ENCODE measurements at places on chromosomes 16 and 17. TPM values are rescaled to one million over a fixed set of nuclear protein-coding genes. Genes with fewer than 3 reads are reported as not detected.

ALDH3A1 gene
- 1.6 TPM for total RNA-seq

CRAMP1 gene
- total RNA-seq = 9.0 TPM

DNA sequence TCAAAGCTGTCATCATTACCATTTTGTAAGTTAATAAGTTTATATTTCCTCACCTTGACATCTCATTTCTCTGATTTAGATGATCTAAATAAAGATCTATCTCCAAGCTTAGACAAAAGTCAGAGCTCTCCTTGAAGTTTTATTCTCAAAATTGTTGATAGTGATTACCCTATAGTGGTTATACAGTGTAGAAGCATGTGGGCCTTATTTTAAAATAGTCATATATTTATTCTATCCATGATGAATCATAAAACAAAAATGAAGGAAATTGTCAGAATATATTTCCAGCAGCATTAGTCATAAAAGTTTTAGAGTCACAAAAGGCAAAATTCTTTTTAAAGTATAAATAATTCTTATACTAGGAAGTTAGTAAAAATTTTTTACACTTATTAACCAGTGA lies 49.0 kb downstream of the RHOT1 start:
- no peak overlapping the region for H3K4me3 ChIP-seq
- no peaks in the 10 kb centered on the region for H3K27me3 ChIP-seq
- H3K27ac ChIP-seq = no peak overlapping the region

DNA sequence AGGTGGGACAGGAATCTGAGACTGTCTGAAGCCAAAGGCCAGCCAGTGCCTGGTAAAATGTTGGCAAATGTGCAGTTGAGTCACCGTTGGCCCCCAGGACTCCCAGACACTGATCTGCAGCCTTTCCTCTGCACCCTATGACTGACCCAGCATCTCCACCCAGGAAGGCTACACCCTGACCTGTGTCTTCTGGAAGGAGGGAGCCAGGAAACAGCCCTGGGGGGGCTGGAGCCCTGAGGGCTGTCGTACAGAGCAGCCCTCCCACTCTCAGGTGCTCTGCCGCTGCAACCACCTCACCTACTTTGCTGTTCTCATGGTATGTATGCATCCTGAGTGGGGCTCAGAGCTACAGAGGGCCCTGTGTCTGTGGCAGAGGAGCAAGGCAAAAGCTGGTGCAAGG lies 24.0 kb downstream of the ADGRG5 start:
- H3K36me3 ChIP-seq = no peaks in the 10 kb centered on the region
- H3K4me3 ChIP-seq = no peak overlapping the region
- no peak for ATAC-seq
- H3K4me1 ChIP-seq = no peaks in the 10 kb centered on the region
- H3K27me3 ChIP-seq = peaks cover 38% of the 10 kb centered on the region

GRCh38 chr17:28573040-28573380 lies 1.7 kb upstream of the PIGS start:
- no peak overlapping the region for H3K27ac ChIP-seq
- H3K27me3 ChIP-seq = no peaks in the 10 kb centered on the region
- no peak overlapping the region for H3K4me3 ChIP-seq
- no peak for ATAC-seq
- H3K4me1 ChIP-seq = peaks cover 56% of the 10 kb centered on the region

- no peaks in the 10 kb centered on the region for H3K36me3 ChIP-seq
- ATAC-seq = peak; percentile 79
- H3K27ac ChIP-seq = peak overlapping the region; percentile 73
- no peaks in the 10 kb centered on the region for H3K27me3 ChIP-seq
- peaks cover 2% of the 10 kb centered on the region for H3K4me1 ChIP-seq
- H3K4me3 ChIP-seq = no peak overlapping the region
These were observed 206.7 kb downstream of the RPTOR start for GRCh38 chr17:80751070-80751945.

OTOP2 gene
- total RNA-seq = not detected

DNA sequence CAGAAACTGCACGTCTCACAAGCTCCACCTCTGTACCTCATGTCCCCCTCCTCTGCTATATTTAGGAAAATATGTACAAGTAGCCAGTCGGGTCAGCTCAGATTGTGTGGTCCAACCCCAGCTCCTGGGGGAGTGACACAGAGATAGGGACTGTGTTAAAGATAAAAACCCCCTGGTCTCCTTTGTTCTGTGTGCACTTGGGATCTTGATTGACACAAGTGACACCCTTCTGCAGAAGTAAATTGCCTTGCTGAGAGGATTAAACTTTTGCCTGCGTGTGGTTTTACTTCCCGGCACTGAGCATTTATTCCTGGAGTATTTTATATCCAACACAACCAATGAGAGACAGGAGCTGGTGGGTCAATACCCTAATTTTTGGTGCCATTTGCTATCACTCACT lies 37.5 kb downstream of the TLE7 start:
- ATAC-seq = no peak
- no peaks in the 10 kb centered on the region for H3K4me1 ChIP-seq
- no peak overlapping the region for H3K27ac ChIP-seq
- no peaks in the 10 kb centered on the region for H3K36me3 ChIP-seq
- H3K27me3 ChIP-seq = peaks cover 49% of the 10 kb centered on the region

CDYL2 gene
- 3.8 TPM for total RNA-seq

DNA sequence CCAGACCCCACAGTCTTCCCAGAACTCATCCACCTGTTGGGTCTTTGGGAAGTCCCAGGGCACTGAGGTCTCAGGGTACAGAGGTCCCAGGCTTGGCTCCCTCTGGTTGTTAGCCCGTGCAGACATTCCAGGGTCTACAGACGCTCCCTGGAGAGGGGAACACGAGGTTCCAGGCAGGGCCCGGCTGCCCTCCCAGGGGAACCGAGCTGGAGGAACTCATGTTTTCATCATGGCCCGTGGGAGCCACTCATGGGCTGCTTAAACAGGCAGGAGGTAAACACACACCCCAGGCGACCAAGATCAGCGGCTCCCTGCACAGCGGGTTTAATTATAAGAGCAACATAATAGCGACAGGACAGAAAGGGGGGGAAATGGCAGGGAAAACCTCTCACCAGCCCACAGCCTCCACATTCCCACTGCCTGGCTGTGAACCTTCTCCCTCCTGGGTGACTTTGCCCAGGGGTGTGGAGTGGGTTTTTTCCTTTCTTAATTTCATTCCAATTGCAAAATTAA lies 36.5 kb downstream of the TRARG1 start:
- peaks cover 13% of the 10 kb centered on the region for H3K4me1 ChIP-seq
- H3K27ac ChIP-seq = no peak overlapping the region
- peaks cover 43% of the 10 kb centered on the region for H3K27me3 ChIP-seq
- peak; percentile 57 for ATAC-seq
- H3K4me3 ChIP-seq = no peak overlapping the region

QPRT gene
- 2.5 TPM for total RNA-seq

- no peaks in the 10 kb centered on the region for H3K4me1 ChIP-seq
- H3K27me3 ChIP-seq = no peaks in the 10 kb centered on the region
- no peaks in the 10 kb centered on the region for H3K36me3 ChIP-seq
- H3K27ac ChIP-seq = no peak overlapping the region
- H3K4me3 ChIP-seq = no peak overlapping the region
These were observed 741 bp downstream of the PLK1 start for GRCh38 chr16:23679274-23679985.

SDK2 gene
- total RNA-seq = 0.89 TPM

- no peaks in the 10 kb centered on the region for H3K27me3 ChIP-seq
- no peak overlapping the region for H3K4me3 ChIP-seq
- peaks cover 79% of the 10 kb centered on the region for H3K4me1 ChIP-seq
- no peak for ATAC-seq
These were observed 20.0 kb downstream of the IST1 start for GRCh38 chr16:71915350-71915749.

ZFHX3 gene
- total RNA-seq = 31.2 TPM

DNA sequence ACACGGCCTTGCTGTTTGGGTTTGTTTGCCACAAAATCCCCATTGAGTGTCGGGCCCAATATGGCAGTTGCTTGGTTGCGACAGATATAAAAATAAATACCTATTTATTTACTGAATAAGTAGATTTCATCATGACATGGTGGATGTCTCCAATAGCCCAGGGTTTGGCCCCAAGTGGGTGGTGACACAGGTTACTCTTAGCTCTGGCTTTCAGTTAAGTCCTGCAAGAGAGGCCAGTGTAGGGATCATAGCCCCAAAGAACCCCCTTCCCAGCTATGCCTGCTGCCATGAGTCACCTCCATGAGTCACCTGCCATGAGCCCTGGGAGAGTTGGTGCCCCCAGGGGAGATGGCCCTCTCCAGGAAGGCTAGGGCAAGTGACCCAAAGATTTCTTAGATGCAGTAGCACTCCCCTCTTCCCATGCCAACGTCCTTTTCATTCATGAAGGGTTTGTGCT lies 78.7 kb upstream of the LGALS9 start:
- no peak overlapping the region for H3K27ac ChIP-seq
- peaks cover 20% of the 10 kb centered on the region for H3K4me1 ChIP-seq
- H3K4me3 ChIP-seq = no peak overlapping the region
- no peak for ATAC-seq

CCL5 gene
- total RNA-seq = 3.8 TPM

CLEC19A gene
- total RNA-seq = not detected

- no peak overlapping the region for H3K27ac ChIP-seq
- H3K36me3 ChIP-seq = no peaks in the 10 kb centered on the region
- no peak overlapping the region for H3K4me3 ChIP-seq
- peaks cover 5% of the 10 kb centered on the region for H3K4me1 ChIP-seq
These were observed 281.0 kb upstream of the FOXF1 start for GRCh38 chr16:86229283-86229682.

DNA sequence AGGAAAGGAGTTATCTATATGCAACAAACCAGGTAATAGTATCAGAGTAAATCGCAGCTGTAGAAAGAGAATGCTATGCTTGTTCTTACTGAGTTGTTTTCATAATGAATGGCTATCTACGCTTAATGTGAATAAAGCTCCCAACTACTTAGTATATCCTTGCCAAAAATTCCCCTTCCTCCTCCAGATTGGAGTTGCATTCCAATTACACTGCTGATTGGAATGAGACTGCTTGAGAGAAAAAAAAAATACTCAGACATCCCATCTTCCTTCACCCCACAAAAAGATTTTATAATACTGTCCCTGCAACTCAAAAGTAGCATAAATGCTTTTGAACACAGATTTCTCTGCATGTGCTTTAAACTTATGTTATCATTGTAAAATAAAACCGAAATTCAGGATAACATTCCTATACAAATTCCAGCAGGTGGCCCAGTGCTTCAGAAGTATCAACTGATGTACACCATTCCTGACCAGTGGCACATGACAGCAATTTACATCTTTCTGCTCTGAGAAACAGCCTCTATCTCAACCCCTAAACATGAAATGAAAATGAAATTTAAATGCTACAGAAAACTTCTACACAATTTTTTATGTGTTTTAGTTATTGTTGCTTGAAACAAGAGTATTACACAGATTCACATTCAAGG lies 47.0 kb downstream of the SMURF2 start:
- H3K36me3 ChIP-seq = no peaks in the 10 kb centered on the region
- no peak overlapping the region for H3K27ac ChIP-seq
- H3K4me1 ChIP-seq = peaks cover 16% of the 10 kb centered on the region
- H3K4me3 ChIP-seq = no peak overlapping the region
- no peaks in the 10 kb centered on the region for H3K27me3 ChIP-seq

DNA sequence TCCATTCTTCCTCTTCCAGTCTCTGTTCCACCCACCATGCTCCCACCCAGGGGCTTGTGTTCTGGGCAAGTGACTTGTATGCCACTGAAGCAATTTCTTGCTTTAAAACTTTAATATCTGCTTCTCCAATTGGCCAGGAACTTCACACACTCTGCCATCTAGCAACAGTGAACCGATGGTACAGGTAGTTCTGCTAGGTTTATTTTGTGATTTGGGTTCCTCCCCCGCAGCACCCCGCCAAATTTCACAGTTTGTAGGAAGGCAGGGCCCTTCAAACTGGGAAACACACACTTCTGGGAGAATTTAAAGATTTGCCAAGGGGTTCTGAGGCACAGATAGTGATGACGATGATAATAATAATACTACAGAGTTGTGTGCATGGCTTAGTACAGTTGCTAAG lies 3.3 kb downstream of the ARSG start:
- H3K36me3 ChIP-seq = no peaks in the 10 kb centered on the region
- no peaks in the 10 kb centered on the region for H3K4me1 ChIP-seq
- no peak overlapping the region for H3K4me3 ChIP-seq
- no peak for ATAC-seq
- H3K27me3 ChIP-seq = peaks cover 85% of the 10 kb centered on the region

DNA sequence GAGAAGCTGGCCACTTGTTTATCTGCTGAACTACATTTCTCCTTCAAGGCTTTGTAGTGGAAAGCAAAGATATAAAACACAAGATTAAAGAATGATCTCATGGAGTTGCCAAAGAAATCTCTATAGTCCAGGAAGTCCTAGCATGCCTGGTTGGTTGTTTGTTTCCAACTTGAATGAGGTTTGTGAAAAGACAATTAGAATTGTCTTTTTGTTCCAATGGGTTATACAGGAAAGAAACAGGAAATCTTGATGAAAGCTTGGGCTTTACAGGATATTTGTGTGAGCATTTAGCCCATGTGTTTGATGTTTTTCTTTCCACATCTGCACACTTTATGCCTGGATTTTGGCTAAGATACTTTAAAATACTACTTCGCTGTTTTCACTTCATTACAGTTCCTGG lies 273.4 kb downstream of the CEP112 start:
- H3K36me3 ChIP-seq = no peaks in the 10 kb centered on the region
- H3K27ac ChIP-seq = no peak overlapping the region
- no peaks in the 10 kb centered on the region for H3K27me3 ChIP-seq
- no peak overlapping the region for H3K4me3 ChIP-seq

CDK10 gene
- 30.3 TPM for total RNA-seq

SP2 gene
- 3.4 TPM for total RNA-seq

TEX19 gene
- not detected for total RNA-seq

- H3K36me3 ChIP-seq = peaks cover 79% of the 10 kb centered on the region
- no peak overlapping the region for H3K4me3 ChIP-seq
- H3K27ac ChIP-seq = no peak overlapping the region
- no peak for ATAC-seq
- H3K27me3 ChIP-seq = no peaks in the 10 kb centered on the region
- no peaks in the 10 kb centered on the region for H3K4me1 ChIP-seq
These were observed 43.4 kb downstream of the NEUROD2 start for GRCh38 chr17:39564211-39564848.

ARL4D gene
- 19.4 TPM for total RNA-seq

DNA sequence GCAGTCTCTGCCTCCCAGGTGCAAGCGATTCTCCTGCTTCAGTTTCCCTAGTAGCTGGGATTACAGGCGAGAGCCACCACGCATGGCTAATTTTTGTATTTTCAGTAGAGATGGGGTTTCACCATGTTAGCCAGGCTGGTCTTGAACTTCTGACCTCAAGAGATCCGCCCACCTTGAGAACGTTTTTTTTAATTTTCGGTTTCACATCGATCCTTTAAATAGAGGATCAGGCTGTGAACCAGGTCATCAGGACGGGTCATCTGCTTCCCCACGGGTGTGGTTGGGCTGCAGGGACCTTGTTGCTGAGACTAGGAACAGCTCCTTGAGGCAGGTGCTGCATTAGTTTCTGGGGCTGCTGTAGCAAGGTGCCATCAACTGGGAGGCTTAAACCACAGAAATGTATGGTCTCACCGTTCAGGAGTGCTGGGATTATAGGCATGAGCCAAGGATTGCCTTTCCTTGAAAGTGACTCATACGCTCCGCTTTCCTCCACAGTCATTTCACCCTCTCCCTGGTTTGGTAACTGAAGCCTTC lies 7.9 kb upstream of the NAGPA start:
- H3K4me3 ChIP-seq = no peak overlapping the region
- H3K27me3 ChIP-seq = peaks cover 7% of the 10 kb centered on the region
- no peaks in the 10 kb centered on the region for H3K4me1 ChIP-seq
- no peaks in the 10 kb centered on the region for H3K36me3 ChIP-seq

LPO gene
- not detected for total RNA-seq

TLCD2 gene
- total RNA-seq = 4.8 TPM

MPP3 gene
- 10.8 TPM for total RNA-seq

KCNJ18 gene
- total RNA-seq = not detected

CLDN9 gene
- total RNA-seq = 0.32 TPM

- H3K4me3 ChIP-seq = no peak overlapping the region
- H3K36me3 ChIP-seq = peaks cover 81% of the 10 kb centered on the region
- ATAC-seq = no peak
- H3K27me3 ChIP-seq = no peaks in the 10 kb centered on the region
These were observed 32.8 kb downstream of the TMEM186 start for GRCh38 chr16:8764525-8765250.

SPATA22 gene
- 0.81 TPM for total RNA-seq
